ENCODE measurements at places on chromosomes 13 and 19. TPM values are rescaled to one million over a fixed set of nuclear protein-coding genes. Genes with fewer than 3 reads are reported as not detected.

IGFL2 gene
- not detected for total RNA-seq

ZNF571 gene
- total RNA-seq, result 5.0 TPM

GRCh38 chr19:10835089-10835753 is 791 bp downstream of the TMED1 start:
- H3K36me3 ChIP-seq, result no peaks in the 10 kb centered on the region
- H3K4me1 ChIP-seq, result no peaks in the 10 kb centered on the region
- H3K27ac ChIP-seq, result peak overlapping the region; percentile 98
- peak overlapping the region; percentile 84 for H3K4me3 ChIP-seq
- no peaks in the 10 kb centered on the region for H3K27me3 ChIP-seq

DNA sequence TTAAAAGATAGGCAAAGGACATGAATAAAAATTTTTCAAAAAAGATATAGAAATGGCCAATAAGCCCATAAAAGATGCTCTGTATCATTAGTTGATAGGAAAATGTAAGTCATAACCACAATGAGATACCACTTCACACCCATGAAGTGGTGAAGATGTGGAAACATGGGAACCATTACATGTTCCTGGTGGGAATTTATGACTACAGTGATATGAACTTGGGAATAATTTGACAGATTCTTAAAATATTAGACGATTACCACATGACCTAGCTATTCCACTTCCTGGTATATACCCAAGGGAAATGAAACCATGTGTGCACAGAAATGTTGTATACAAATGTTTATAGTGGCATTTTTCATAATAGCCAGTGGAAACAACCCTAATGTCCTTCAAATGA is 232.2 kb downstream of the GGACT start:
- H3K4me3 ChIP-seq, result no peak overlapping the region
- no peaks in the 10 kb centered on the region for H3K4me1 ChIP-seq
- H3K27ac ChIP-seq, result no peak overlapping the region
- no peak for ATAC-seq
- H3K36me3 ChIP-seq, result peaks cover 2% of the 10 kb centered on the region

GRCh38 chr19:34188408-34188807 is 16.1 kb downstream of the LSM14A start:
- H3K27ac ChIP-seq, result no peak overlapping the region
- no peaks in the 10 kb centered on the region for H3K27me3 ChIP-seq
- H3K4me3 ChIP-seq, result no peak overlapping the region

Measured in gastroesophageal sphincter (tissue), 4 donors.